ENCODE measurements at places on chromosomes 1 and 21.

DNA sequence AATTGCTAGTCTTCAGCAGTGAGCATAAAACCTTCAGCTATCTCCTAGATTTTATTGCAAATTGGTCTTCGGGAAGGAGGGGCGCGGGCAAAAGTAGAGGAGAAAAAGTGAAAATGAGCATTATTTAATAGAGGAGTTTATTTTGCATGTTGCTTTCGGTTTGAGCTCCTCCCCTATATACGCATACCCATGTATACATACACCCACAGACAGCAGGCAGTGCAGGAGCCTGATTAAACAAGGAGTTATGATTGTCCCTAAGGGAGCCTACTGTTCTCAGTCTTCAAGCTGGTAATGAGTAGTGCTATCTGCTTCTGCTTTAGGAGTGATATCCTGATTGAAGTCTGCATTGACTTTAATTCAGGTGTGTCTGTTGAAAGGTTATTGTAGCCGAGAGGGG is 133.8 kb downstream of the SPATA46 start:
- DNase-seq = no peak

- no peak for DNase-seq
These were observed 133.3 kb upstream of the SYT6 start for GRCh38 chr1:114286960-114287359.

DNA sequence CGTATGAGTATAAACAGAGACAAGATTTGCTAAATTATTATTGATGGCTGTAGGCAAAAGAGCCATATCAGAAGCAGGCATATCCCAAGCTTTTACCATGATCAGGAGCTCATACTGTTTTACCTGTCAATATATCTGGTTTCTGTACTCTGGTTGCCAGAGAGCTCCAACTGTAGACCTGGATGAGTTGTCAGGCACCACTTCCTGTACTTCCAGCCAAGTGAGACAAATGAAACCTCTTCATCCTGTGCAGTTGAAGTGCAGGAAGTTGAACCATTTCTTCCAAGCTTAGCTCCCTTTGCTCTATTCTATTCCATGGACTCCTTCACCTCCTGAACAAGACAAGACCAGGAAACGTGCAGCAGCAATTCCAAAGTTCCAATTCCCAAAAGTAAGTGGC is 115.6 kb downstream of the ZNF281 start:
- DNase-seq = no peak

GRCh38 chr1:89673251-89673650 is 40.3 kb downstream of the LRRC8C start:
- DNase-seq = no peak

DNA sequence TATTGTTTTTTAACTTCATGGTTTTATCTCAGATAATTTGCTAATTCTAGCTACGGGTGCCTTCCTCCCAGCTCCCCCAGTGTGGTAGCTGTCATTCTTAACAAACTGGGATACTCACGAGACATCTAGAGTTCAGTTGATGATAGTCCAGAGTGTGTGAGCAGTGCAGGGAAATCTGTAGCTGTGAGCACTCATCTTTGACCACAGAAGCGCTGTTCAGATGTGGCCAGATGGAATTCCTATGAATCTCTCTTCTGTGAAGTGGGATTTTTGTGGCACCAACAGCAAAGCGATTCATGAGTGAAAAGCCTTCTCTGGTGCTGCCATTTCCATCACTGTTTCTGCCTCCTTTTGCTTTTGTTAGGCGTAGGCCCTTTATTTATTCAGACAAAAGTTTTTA is 125.1 kb downstream of the NFIA start:
- no peak for DNase-seq

- DNase-seq = no peak
These were observed 5.0 kb downstream of the MAP3K7CL start for GRCh38 chr21:29135481-29135880.

DNA sequence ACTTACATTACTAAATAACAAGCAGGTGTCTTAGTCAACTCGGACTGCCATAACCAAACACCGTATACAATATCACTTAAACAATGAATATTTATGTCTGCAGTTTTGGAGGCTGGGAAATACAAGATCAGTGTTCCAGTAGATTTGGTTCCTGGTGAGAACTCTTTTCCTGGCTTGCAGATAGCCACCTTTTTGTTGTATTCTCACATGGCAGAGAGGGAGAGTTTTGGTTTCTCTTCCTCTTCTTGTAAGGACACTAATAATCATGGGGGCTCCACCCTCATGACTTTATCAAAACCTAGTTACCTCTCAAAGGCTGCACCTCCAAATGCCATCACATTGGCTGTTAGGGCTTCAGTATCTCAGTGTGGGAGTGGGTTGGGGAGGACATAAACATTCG is 82.9 kb upstream of the CACYBP start:
- no peak for DNase-seq

All from stimulated activated CD8-positive, alpha-beta memory T cell treated with anti-CD3 and anti-CD28 coated beads, Interleukin-7, amount 100 ng/mL, for 4 hours (primary cell).